Occipital lobe (tissue), 3 donors: ENCODE measurements at places on chromosomes 11 and 22.

GRCh38 chr22:17951315-17951714, 73.0 kb downstream of the MICAL3 start:
- DNase-seq, result no peak

DNA sequence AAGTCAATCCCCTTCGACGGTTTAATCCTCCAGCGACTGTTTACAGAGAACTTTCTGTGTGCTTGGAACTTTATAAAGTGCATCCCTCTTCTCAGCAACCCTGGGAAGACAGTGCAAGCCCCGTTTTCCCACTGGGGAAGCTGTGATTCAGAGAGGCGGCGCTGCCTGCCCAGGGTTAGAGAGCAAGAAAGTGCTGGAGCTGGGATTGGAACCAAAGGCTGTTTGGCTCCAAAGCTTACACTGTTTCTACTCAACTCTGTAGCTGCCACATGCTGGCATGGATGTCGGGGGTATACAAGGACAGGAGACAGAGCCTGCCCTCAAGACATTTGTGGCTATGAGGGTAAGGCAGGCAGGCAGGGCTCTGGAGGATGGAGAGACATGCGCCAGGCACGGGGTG, 13.0 kb downstream of the FBLN1 start:
- DNase-seq, result no peak

- DNase-seq, result no peak
These were observed 26.0 kb downstream of the NEAT1 start for GRCh38 chr11:65448418-65449105.

- no peak for DNase-seq
These were observed 20.1 kb upstream of the FCHSD2 start for GRCh38 chr11:73162196-73162740.

- DNase-seq, result peak; percentile 11
These were observed 7.4 kb upstream of the PMM1 start for GRCh38 chr22:41596776-41597634.

- no peak for DNase-seq
These were observed 44.2 kb downstream of the FBXO7 start for GRCh38 chr22:32518848-32519247.

DNA sequence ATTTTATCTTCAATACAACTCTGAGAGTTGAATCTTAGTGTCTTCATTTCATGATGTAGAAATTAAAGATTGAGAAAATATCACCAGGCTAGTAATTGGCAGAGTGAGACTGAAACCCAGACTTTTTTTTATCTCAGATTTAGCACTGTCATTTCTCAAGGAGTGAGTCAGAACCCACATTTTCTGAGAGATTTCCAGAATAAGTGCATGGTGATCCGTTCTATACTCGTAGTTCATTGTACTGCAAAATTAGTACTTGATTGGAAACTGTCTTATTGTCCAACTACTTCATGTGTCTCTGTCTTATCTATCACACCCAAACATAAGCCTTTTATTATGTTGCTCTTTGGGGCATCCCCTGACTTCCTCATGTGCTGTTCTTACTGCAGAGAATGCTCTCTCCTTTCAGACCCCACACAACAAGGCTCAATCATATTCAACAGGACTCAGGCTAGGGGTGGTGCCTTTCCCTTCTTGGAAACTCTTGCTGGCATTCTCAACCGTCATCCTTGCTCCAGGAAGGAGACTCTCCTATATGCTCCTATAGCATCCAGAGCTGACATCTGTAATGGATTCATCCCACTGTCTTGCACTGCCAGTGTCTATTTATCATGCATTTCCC, 76.7 kb upstream of the BLID start:
- DNase-seq, result no peak

DNA sequence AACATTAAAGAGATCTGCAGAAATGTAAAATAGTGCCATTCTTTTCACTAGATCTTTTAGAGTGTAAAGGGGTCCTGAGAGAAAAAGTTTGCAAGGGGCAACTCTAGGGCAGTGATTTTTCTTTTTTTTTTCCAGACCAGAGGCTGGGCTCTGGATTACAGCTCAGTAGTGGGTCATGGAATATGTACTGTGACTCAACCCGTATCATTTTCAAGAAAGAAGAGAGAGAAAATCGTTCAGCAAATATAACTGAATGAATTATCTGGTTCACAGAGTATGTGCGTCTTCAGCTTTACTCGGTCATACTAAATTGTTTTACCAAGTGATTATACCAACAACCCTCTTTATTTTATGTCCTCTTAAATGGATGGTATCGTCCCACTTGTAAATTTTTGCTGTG, 3.8 kb downstream of the CEP57 start:
- no peak for DNase-seq

DNA sequence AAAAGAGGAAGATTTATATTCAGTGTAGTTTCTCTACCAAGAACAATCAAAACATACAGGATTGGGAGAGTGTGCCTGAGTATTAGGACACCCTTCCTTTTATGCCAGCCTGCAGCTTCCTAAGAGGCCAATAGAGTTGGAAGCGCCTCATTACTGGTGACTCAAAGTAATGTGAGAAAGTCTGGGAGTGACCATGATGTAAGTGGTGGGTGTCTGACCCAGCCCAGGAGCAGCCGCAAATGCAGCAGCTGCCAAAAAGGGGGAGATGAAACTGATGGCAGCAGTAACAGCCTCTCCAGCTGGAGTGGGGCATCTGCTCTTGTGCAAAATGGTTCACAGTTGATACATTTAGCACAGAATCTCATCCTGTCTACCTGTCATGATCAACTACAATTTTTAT, 62.0 kb downstream of the ZNF280B start:
- no peak for DNase-seq

DNA sequence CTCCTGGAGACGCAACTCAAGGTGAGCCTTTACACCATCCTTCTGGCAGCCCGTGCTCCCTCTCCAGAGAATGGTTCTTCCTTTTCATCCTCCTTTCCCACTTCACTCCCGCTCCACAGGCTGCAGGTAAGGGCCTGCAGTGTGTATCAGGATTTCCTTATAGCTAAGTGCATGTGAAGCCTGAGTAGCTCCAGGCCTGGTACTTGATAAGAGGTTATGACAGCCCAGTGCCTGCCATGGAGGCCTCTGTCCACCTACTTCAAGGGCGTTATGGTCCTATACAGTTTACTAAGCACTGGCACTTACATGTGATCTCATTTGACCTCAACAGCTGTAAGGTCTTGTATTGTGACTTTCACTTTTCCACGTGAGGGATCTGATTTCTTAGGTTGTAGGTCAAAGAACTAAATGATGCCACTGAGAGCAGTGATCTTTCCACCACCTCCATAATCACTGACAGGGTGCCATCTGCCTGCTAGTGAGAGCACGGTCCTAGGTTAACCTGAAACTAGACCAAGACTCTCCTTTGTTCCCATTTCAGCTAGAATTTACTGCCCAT, 18.1 kb downstream of the SSH3 start:
- DNase-seq, result no peak

GRCh38 chr22:36065462-36065774, 36.8 kb upstream of the RBFOX2 start:
- DNase-seq, result no peak

DNA sequence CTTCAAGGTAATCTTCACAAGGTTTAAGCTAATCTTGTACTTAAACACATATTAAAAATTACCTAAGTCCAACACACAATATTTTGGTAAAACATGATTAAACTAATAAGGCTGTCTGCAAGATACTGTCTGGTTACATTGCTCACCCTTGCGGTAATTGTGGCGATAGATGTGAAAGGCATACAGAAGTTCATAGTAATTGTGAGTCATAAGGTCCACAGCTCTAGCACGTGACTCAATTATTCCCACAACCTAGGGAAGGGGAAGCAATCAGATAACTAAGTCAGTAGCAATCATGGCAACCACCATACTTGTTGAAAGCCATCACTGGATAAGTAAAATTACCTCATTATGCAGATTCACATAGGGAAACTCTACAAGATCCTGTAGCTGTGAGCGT, 30.5 kb upstream of the FNBP4 start:
- no peak for DNase-seq

GRCh38 chr22:25091458-25091857, 108.2 kb upstream of the CRYBB3 start:
- DNase-seq, result no peak

GRCh38 chr11:116638463-116638862, 134.3 kb downstream of the BUD13 start:
- DNase-seq, result no peak

DNA sequence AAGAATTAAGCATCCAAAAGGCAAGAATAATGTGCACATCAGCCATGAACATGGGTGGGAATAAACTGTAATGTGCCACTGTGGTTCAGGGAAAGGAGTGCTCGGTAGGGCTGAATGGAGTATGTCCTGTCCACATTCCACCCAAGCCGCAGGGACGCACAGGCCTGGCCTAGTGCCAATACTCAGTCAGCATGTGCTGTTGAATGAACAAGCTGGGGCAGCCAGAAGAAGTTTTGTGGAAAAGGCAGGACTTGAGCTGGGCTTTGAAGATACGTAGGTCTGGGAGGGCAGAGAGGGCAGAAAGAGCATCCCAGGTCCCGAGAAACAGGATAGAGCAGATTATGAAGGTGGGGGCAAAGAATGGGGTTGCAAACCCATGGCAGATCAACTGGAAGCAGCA, 60.0 kb upstream of the PLET1 start:
- DNase-seq, result no peak

GRCh38 chr11:57303280-57303989, 21.3 kb downstream of the TNKS1BP1 start:
- DNase-seq, result no peak

DNA sequence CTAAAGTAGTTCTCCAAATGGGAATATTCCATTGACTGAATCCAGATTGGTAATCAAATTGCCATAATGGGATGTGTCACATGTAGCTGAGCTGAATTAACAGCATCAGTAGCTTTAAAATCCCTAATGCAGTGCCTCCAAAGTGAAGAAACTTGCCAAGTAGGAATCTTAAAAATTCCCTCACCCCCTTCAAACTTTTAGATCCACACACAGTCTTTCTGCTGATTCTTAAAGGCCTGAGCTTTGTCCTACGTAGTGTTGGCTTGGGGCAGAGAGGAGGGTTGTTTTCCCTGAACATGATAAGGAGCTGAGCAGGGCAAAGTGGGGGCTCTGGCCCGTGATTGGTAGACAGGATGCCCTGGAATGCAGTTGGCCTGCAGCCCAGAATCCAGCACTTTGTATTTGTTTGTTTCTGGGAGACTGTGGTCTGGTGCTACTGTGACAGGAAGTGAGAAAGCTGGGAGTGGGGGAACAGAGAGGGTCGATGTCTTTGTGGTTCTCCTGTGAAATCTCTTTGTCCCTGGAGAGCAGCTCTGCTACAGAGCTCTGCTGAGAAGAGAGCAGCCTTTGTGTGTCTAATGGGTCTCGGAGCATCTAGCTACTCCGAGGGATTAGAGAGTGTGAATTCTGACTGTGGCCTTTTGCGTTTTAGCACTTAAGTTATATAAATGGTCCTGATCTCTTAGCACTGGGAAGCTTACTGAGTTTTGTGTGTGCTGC, 16.9 kb downstream of the CTNND1 start:
- DNase-seq, result peak; percentile 62

DNA sequence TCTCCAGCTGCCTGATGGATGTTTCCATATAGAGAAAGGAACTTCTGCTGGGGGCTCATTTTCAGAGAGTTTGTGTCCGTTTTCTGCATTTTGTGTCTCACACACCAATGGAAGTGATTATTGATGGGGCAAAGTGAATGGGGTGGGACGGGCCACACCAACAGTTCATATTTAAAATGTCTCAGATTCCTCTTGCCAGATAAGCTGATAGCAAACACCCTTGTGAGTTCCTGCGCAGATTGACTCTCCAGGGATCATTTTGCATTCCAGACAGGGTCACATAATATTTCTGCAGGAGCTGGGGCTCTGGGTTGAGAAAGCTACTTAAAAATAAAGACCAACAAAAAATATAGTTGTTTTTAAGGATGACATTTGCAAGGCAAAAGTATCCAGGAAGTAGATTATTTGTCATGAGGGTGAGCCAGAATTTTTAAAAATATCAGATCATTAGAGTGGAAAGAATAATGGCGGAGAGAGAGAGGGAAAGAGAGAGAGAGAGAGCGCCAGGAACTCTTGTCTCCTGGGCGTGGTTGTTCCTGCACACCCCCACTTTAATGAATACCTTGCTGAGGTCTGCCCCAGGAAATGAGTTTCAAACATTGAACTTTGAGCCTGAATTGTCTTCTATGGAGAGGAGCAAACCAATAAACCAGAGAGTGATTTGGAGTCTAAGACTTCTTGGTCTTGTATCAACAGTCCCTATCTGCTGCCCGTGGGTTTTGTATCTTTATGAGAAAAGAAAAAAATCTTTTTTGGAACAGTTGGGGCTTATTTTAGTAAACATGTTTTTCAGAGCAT, 33.3 kb downstream of the MICAL2 start:
- DNase-seq, result no peak

GRCh38 chr22:44102856-44103255, 77.9 kb upstream of the PARVG start:
- no peak for DNase-seq

DNA sequence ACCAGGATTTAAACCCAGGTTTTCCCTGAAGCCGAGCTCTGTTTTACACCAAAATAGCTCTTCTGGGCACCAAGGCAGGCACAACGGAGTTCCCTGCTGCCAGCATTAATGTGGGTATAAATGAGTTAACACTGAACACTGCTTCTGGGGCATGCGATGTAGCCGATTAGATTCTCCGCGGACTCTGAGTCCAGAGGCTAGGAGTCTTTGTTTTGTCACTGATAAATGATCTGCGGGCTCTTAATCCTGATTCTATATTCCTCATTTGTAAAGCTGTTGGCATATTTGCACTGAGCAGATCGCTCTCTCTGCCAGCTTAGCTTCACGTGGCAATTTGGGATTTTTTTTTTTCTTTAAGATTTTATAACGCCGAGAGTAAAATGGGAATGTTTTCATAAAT, 16.8 kb upstream of the LDLRAD3 start:
- DNase-seq, result no peak

- no peak for DNase-seq
These were observed 20.4 kb downstream of the BIRC2 start for GRCh38 chr11:102367364-102367763.

GRCh38 chr11:35799655-35800054, 137.1 kb downstream of the TRIM44 start:
- DNase-seq, result no peak

DNA sequence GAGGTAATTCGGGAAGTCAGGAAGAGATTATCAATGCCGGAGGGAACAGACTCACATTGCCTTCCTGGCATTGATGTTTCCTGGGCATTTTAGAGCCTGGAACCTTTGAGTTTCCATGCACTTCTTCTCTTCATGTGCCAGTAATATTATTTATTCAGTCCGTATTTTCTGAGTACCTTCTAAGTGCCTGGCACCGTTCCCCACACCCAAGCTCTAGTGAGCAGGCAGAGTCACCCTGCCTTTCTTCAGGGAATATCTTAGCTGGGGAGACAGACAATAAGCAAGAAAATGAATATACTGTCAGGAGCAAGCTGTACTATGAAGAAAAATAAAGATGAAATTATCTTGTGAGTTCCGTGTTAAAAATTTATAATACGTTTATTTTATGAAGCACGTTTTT, 136.2 kb upstream of the SEZ6L start:
- DNase-seq, result no peak
